Stimulated activated CD4-positive, alpha-beta T cell treated with anti-CD3 and anti-CD28 coated beads, Interleukin-15, amount 100 ng/mL, for 48 hours (primary cell): ENCODE measurements at places on chromosomes 1 and 21.

- no peak for DNase-seq
These were observed 89.6 kb downstream of the PKN2 start for GRCh38 chr1:88773540-88774150.

DNA sequence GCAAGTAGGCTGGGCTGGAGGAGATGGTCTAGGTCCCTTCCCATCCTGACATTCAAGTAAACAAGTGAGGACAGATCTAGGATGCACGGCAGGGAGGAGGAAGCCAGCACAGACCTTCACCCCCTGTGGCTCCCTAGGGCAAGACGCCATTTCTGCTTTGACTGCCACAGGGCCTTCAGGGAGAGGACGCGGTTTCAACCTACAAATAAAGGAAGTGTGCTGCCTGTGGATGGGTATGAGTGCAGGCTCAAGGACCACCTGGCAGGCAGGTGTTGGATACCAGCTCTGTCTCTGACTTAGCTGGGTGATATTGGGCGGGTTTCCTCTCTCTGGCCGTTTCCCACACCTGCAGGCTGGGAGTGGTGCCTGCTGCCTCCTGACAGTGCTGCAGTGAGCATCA, 16.2 kb downstream of the SLC2A1 start:
- no peak for DNase-seq

- DNase-seq = no peak
These were observed 124.1 kb downstream of the XCL2 start for GRCh38 chr1:168419736-168420135.

GRCh38 chr1:152884966-152885624, 7.0 kb downstream of the SMCP start:
- DNase-seq = no peak

DNA sequence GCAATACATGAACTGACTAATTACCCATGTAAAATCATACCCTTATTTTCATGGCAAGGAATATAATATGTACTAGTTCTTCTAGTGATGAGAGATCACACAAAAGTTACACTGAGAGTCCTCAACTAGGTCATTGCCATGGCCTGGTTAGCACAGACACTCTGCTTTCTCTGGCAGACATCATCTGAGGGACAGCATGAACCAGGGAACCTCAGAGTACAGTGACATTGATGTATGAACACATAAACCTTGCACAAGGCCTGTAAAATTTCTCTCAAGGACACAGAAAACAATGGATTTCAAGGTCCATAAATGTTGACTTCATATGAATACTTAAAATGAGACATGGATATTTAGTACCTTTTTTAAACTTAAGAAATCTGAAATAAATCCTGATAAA, 108.8 kb upstream of the MAGI3 start:
- no peak for DNase-seq

- no peak for DNase-seq
These were observed 96.1 kb upstream of the HIVEP3 start for GRCh38 chr1:42014823-42015222.

GRCh38 chr1:248243204-248243603, 12.0 kb downstream of the OR2M4 start:
- no peak for DNase-seq

DNA sequence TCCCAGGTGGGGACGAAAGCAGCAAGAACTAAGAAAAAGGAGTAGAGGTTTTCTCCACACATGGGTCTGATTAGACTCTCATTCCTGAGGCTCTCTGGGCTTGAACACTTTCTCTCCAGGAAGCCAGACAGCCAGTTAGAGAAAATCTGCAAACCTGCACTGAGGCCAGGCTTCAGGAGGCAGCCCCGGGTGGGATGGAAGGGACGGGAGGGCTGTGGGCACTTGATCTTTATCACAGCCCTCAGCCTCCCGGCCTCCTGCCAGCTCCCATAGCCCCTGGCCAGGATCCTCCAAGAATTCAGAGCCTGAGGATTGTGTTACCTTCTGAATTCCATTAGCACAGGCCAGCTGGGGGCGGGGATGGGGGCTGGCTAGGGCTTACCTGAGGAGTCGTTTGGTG, 40.1 kb downstream of the SERTAD4 start:
- DNase-seq = no peak

GRCh38 chr1:118961156-118961555, 27.0 kb downstream of the TBX15 start:
- DNase-seq = no peak

DNA sequence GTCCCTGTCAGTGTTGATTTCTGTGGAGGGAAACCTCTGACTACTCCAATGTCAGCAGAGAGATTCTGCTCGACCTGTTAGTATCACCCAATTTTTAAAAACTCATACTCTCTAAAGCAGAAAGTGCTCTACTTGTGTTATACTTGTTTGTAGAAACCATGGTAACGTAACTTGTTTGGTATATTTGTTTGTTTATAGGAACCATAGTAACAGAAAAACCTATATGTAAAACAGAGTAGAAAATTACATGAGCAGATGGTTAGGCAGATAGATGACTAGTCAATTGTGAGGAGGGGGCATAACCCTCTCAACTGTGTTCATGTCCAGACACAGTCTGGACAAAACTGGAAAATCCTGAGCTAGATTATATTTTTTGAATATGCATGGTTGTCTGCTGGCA, 6.7 kb downstream of the TRIM45 start:
- DNase-seq = no peak
